NCI-H2107 (cell line): ENCODE measurements at places on chromosomes 3 and 15.

DNA sequence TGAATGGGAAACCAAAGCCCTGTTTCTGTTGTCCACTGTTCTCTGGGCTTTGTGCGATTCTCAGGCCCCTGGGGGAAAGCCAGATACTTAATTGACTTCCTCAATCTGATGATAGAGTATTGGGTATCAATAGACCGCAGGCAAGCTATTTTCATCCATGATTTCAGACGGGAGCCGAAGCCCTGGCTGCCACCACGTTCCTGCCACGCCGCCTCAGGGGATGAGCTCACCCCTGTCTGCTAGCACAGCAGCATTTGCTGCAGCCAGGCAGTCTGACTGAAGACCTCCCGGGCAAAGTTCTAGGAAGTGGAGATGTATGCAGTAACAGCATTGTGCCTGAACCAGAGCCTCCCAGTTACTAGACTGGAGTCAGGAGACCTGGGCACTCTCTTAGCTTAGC, 69.8 kb downstream of the ISG20 start:
- no peak for DNase-seq

GRCh38 chr15:97691799-97692198, 268.7 kb upstream of the ARRDC4 start:
- DNase-seq: no peak

DNA sequence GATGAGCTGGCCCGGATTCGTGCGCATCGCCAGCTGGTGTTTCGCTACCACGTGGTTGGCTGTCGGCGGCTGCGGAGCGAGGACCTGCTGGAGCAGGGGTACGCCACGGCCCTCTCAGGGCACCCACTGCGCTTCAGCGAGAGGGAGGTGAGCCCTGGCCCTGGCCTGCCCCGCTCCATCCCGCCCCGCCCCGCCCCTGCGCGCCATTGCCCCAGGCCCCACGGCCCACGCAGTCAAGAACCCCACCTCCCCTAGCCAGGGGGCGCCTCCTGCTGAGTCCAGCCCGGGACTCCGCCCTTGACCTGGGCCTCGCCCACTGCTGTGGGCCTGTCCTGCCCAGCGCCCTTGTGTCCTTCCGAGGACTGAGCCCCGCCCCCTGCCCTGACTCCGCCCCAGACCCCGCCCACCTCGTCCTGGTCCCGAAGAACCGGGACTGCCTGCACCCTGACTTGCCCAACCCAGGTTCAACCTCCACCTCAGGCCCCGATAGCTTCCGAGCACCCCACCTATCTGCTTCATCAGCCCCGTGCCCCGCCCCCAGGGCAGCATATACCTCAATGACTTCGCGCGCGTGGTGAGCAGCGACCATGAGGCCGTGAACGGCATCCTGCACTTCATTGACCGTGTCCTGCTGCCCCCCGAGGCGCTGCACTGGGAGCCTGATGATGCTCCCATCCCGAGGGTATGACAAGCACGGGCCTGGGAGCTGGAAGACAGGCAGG, 14.8 kb downstream of the NT5DC2 start:
- no peak for DNase-seq

DNA sequence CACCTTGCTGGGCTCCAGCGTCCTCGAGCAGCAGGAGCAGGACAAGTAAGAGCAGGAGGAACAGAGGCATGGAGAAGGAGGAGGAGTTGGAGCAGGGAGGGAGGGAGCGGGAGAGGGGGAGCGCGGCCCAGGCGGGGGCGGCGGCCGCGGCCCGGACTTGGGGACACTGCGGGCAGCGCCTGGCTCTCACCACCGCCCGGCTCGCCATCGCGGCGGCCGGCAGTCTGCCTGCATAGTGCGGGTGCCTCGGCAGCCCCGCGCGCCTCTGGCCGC, 440 bp downstream of the DCBLD2 start:
- no peak for DNase-seq

GRCh38 chr3:100982710-100983109, 10.5 kb downstream of the ABI3BP start:
- DNase-seq: no peak

- no peak for DNase-seq
Observed at GRCh38 chr3:32452009-32452408, 50.6 kb downstream of the CMTM6 start.

- no peak for DNase-seq
Observed at GRCh38 chr3:40470701-40471100, 6.2 kb upstream of the ZNF619 start.

GRCh38 chr3:163632722-163633121, 1445.6 kb downstream of the SI start:
- DNase-seq: no peak

DNA sequence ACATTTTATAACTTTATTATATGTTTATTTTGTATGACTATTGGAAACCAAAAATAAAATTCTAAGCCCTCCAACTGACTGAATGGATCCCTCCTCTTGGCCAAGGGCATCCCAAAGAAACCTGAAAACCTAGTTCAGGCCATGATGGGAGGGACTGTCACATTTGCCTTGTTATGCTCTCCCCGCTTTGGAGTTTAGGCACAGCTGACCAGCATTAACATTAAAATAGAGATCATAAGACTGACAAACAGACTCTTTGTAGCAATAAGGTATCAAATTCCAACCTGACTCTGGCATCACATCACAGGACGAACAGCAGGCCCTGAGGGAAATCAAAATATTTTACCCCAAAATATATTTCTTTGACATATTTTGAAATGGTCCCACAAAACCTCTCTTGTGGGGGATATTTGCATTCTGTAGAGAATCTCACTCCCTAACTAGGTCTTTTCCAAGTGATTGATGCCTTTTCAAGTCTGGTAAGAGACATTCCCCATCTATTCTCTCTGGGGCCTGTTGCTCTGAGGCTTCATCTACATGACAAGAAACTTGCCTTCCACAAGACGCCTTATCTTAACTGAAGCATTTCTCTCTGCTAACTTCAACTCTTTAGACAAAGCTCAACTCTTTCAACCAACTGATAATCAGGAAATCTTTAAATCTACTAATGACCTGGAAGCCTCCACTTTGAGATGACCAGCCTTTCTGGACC, 81.8 kb upstream of the PRR23E start:
- no peak for DNase-seq

DNA sequence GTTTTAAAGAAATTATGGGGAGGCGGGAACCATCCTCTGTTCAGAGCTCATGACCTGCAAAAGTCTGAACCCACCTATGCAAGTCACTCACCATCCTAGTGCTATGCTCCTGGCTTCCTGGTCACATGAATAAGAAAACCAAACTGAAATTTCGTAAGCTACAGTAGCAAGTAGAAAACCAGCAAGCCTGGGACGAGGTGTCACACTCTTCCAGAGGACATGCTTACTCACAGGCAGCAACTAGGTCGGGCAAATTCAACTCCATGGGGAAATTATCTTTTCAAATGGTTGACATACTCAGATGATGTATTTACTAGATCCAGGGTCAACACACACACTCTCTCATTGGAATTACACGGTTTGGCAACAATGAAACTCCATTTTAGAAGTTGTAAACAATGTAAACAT, 31.3 kb downstream of the LDHAL6B start:
- DNase-seq: no peak

GRCh38 chr3:32303399-32303747, 64.9 kb downstream of the CMTM8 start:
- DNase-seq: no peak

GRCh38 chr3:126127452-126127851, 43.5 kb upstream of the SLC41A3 start:
- no peak for DNase-seq

DNA sequence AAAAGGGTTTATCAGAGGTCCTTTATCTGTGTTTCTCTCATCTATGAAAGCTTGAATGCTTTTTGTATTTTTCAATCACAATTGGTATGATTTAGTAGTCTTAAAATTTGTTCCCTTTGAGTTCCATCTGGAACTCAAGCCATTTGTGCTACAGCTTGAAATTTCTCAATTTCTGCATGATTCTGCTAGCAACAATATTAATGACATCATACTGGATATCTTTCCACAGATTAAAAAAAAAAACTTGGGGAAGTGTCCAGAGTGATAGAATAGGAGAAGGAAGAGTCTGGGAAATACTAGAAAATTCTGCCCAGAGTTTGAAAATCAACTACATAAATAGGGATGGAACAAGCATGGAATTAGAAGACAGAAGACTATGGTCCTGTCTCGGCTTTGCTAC, 9.3 kb upstream of the FBN1 start:
- no peak for DNase-seq

- DNase-seq: no peak
Observed at GRCh38 chr3:196932600-196932999, 9.7 kb downstream of the NCBP2 start.

DNA sequence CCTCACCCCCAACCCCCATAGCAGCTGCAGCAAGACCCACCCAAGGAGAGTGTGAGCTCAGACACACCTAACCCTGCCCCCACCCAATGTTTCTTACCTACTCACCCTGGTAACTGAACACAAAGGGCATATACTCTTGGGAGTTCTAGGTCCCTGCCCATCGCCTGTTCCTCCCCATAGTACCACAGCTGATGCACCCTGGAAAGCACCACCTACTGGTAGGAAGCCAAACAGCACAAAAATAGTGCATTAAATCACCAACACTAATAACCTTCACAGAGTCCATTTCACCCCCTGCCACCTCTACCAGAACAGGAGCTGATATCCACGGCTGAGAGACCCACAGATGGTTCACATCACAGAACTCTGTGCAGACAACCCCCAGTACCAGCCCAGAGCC, 245.2 kb downstream of the EFHB start:
- no peak for DNase-seq

- DNase-seq: no peak
Observed at GRCh38 chr3:46897031-46897430, 19.5 kb downstream of the PTH1R start.

GRCh38 chr3:43221076-43221475, 65.3 kb upstream of the SNRK start:
- DNase-seq: no peak

- DNase-seq: no peak
Observed at GRCh38 chr3:39910826-39911464, 101.5 kb downstream of the MYRIP start.

DNA sequence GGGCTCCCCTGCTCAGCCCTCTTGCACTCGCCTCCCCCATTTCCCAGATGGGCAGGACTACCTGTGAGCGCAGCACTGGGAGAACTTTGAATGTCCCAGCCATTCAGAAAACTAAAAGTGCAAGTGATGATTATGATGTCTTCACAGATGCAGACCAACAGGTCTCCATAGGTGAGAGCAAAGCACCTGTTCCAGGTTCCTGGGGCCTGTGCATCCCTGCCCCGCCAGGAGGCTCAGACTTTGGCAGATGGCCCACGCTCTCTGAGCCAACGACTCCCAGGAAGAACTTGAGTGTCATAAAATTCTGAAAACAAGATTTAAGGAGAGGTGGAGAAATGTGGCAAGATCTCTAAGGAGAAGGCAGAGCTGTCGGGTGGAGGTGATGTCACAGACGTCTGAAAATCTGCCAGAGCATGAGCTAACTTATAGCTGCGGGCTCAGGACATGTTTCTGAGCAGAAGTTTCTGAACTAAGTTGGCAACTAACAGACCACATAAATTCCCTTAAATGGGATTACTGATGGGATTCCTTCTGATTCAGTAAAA, 110.8 kb upstream of the IGF1R start:
- no peak for DNase-seq

- DNase-seq: no peak
Observed at GRCh38 chr15:32763295-32763694, 45.5 kb downstream of the GREM1 start.

- DNase-seq: no peak
Observed at GRCh38 chr15:25249236-25250010, 189.4 kb downstream of the UBE3A start.

DNA sequence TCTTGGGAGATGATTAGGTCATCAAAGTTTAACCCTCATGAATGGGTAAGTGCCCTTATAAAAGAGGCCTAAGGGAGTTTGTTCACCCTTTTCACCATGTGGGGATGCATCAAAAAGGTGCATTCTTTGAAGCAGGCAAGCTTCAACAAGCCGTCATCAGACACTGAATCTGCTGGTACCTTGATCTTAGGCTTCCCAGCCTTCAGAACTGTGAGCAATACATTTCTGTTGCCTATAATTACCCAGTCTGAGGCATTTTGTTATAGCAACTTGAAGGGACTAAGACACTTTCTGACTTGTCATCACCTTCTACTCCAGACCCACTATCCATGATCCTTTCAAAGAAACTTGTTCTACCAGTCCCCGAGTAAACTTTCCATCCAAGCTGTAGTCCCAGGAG, 44.6 kb upstream of the LRRC58 start:
- DNase-seq: no peak

GRCh38 chr3:108673988-108674661, 83.1 kb downstream of the RETNLB start:
- no peak for DNase-seq

- DNase-seq: no peak
Observed at GRCh38 chr15:91561371-91562100, 292.0 kb upstream of the SLCO3A1 start.

DNA sequence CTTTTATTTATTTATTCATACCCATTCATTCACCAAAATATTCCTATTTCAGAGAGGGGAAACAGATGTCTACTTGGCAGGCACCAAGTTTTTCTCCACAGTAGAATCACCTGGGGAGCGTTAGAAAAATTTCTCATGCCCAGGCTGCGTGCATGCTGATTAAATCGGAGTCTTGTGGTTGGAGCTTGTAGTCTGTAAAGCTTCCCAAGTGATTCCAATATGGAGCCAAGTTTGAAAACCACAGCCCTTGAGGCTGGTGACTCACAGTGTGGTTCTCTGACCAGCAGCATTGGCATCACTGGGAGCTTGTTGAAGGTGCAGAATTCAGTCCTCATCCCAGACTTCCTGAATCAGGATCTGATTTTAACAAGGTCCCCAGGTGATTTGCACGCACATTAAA, 49.7 kb downstream of the PDHB start:
- peak; percentile 24 for DNase-seq

- DNase-seq: no peak
Observed at GRCh38 chr15:38154837-38155236, 97.8 kb upstream of the SPRED1 start.

DNA sequence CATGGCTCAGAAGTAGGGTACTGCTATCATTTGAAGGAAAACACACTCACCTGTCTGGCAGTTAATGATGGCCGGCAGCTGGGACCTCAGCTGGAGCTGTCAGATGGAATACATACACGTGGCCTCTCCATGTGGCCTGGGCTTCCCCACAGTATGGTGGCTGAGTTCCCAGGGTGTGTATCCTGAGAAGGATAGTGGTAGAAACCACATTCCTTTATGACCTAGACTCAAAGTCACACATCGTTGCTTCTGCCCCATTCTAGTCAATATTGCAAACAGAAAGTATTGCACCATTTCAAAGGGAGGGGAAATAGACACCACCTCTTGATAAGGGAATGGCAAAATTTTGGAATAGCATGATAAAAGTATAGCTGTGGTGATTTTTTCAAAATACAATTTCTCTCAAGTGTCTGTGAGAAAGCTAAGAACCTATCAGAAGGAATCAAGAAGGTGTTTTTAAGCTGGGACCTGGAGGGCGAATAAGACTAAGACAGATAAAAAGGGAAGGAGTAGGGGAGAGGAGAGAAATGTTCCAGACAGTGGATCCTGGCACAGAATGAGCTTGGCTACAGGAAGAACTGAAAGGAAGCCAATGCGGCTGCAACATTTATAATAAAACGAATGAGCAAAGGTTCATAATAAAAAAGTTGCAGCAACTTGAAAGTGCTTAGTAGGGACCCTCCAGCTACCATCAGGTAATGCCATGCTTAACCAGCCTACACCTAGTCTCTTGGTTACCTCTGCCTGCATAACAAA, 40.1 kb upstream of the GALNT15 start:
- no peak for DNase-seq

- DNase-seq: no peak
Observed at GRCh38 chr3:158108445-158108985, 1.4 kb upstream of the RSRC1 start.
